Left ventricle myocardium superior (tissue), 1 donor: ENCODE measurements at places on chromosomes 5 and 9. TPM values are rescaled to one million over a fixed set of nuclear protein-coding genes. Genes with fewer than 3 reads are reported as not detected.

DNA sequence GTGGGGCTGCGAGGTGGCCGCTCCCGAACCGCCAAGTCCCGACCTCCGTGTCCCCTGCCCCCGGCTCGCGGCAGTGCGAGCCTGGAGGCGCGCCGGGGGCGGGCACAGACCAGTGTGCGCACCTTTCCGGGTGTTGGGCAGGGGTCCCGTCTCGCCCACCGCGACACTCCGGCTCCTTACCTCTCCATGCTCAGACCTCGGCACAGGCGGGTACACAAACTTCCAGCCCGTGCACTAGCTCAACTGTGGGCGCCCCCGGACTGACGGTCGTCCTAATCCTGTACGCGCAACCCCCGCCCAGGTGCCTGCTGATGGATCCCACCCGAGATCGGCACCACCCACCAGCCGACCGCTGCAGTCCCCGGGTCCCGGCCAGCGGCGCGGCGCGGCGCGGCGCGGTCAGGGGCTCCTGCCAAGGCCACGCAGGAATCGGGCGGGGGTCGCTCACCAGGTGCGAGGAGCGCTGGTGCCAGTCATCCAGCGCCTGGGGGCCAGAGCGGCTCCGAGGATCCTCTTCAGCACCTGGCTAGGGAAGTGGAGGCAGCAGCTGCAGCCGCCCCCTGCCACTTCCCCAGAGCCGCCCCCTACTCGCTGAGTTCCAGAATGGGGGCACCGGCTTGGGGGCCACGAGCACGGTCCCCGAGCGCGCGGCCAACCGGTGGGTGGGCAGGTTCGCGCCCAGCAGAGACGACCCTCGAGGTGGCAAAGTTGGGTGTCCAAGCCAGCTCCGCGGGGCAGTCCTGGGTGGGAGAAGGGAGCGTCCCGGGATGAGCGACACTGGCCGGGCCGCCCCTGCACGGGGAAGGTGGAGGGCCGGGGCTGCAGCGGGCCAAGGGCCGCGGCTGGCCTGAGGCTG lies 511 bp downstream of the SEMA5A start:
- peak; percentile 45 for DNase-seq

IFNA13 gene
- total RNA-seq, result not detected

RFESD gene
- 6.0 TPM for total RNA-seq

GRCh38 chr9:136003411-136004218 lies 42.4 kb upstream of the UBAC1 start:
- DNase-seq, result no peak

DNA sequence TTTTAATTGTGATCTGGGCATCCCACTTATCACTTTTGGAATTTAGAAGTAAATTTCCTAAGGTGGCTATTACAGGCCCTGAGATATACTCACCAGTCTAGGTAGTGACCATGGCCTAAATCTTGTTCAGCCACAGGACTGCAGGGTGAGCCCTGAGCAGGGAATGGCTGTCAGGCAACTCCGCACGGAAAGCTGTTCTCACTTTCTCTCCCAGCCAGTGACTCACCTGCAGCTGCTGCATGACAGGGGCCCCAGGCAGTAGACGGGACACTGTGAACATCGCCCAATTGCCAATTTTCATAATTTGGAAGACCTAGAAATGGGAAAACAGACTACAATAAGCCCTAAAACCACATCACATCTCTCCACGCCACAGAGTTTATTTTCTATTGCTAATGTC lies 69.6 kb upstream of the TAF1L start:
- no peak for DNase-seq
